ENCODE measurements at places on chromosomes 5 and 9. TPM values are rescaled to one million over a fixed set of nuclear protein-coding genes. Genes with fewer than 3 reads are reported as not detected.

Gene ANKRD20A1
- 0.89 TPM for total RNA-seq

Gene BAG1
- total RNA-seq, result 64.7 TPM

Gene MRRF
- total RNA-seq, result 27.4 TPM

Gene RNF130
- total RNA-seq, result 32.4 TPM

Gene FOXI1
- total RNA-seq, result 0.10 TPM

Gene SLIT3
- 42.4 TPM for total RNA-seq

Gene MYMK
- total RNA-seq, result 0.89 TPM

Gene BARHL1
- total RNA-seq, result not detected

Gene F2RL2
- total RNA-seq, result 12.3 TPM

Gene MEGF10
- 4.7 TPM for total RNA-seq

Gene COL23A1
- 4.6 TPM for total RNA-seq

Gene MTAP
- total RNA-seq, result 24.5 TPM

Gene KLF9
- 10.3 TPM for total RNA-seq

Gene ADAMTSL2
- 1.5 TPM for total RNA-seq

Gene FCN2
- 0.39 TPM for total RNA-seq

Gene CCDC187
- 0.10 TPM for total RNA-seq

Gene MAPKAP1
- 35.2 TPM for total RNA-seq

Gene SLC6A19
- not detected for total RNA-seq

Gene PLEKHG4B
- total RNA-seq, result 6.0 TPM

Gene LECT2
- not detected for total RNA-seq

Gene SPINK6
- total RNA-seq, result not detected

Gene CAPSL
- 0.20 TPM for total RNA-seq

Gene PCDHA4
- total RNA-seq, result 0.30 TPM

Gene DTWD2
- 15.1 TPM for total RNA-seq

Gene MIGA2
- 16.2 TPM for total RNA-seq

Gene ACOT12
- total RNA-seq, result 0.10 TPM

Gene REEP2
- total RNA-seq, result 1.7 TPM

All from skin of body (tissue), 3 donors.